ENCODE measurements at places on chromosomes 5 and 9. TPM values are rescaled to one million over a fixed set of nuclear protein-coding genes. Genes with fewer than 3 reads are reported as not detected.

GRCh38 chr5:151155775-151156506 is 1.6 kb downstream of the ANXA6 start:
- DNase-seq = peak; percentile 77

DNA sequence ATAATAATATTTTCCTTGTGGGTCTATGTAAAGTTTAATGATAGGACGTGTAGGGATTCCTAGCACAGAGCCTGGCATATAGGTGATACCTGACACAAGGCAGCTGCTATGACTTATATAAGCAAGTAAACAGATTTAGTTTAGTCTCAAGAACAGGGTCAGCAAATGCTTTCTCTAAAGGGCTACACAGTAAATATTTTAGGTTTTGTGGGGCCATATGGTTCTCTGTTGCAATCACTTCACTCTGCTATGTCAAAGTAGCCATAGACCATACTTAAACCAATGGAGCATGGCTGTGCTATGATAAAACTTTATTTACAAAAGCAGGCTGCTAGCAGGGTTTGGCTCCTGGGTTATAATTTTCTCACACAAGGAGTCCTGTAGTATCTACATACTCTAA is 204.8 kb upstream of the KLF4 start:
- no peak for DNase-seq

- peak; percentile 77 for DNase-seq
Measured at GRCh38 chr5:31361234-31361633, 167.7 kb downstream of the CDH6 start.

DNA sequence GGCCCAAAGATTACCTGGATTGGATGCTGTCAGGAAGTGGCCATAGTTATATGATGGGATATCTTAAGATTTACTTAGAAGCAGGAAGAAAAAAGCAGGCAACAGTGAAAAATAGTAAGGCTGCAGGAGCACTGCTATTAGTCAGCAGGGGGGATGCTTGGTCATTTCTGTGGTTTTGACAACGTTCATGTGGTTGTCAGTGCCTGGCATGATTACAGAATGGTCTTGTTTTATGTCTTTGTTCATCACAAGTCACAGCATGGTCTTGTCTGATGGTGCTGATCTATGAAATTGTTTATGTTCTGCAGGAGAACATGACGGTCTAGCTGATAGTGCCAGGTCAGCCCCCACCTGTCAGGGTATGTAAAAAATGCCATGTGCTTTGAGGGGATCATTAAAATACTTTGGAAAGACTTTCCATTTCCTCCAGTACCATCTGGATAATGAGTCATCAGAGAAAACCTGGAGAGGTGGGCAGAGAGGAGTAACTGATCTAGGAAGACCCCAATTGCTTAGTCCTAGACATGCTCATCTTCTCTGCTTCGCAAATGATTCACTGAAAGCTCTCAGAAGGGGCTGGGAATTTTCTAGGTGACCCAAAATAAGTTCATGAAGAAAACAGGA is 48.5 kb downstream of the PLGRKT start:
- no peak for DNase-seq

- DNase-seq = no peak
Measured at GRCh38 chr9:101027733-101028345, 688 bp upstream of the PLPPR1 start.

PHF24 gene
- total RNA-seq = 1.1 TPM

DNA sequence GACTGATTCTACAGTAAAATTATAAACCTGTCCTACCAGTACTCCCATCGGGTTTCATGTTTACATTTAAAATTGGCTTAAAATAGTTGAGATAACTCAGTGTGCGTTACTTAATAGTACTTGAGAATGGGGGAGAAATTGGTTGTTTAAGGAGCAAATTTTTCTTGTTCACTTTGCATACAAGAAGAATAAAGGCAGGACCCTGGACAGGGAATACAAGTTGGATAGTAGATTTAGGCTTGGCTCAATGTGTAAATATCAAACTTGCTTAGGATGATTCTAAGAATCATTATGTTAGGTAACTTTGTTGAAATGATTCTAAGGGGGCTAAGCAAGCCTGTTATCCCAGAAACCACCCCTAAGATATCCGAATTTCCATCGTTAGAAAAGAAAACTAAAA is 448.4 kb upstream of the TLE4 start:
- no peak for DNase-seq

- no peak for DNase-seq
Measured at GRCh38 chr5:96064877-96065276, 103.2 kb upstream of the ELL2 start.

DNA sequence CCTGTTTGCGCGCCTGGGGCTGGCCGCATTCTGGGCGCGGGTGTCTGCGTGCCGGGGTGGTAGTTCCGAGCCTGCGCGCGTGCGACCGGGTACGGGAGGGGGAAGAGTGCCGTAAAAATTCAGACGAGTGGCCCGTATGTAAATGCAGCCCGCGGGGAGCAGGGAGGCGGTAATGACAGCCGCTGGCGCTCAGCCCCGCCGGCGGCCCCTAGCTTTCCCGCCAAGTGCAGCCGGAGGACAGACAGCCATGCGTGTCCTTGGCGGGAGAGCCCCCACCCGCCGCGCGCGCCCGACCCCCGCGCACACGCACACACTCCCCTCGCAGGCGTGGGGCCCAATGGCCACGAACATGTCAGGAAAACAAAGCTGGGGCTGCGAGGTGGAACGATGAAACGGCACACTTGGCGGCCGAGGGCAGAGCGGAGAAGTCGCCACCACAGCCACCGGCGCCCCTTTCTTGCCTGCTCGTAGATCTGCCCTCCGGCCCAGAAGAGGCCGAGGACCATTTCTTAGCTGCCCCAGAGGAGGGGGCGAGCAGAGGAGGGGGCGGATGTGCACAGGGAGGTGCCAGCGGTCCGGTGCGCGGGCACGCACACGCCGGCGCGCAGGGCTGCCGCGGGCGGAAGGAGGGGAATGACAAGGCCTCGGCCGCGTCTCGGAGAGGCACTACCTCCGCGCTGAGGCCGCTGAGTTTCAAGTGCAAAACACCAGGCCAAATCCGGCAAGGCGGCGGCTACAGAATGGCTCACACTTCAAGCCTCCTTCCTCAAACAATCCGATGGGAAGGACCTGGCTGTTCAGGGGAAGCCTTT is 208.4 kb downstream of the MEF2C start:
- DNase-seq = no peak

DNA sequence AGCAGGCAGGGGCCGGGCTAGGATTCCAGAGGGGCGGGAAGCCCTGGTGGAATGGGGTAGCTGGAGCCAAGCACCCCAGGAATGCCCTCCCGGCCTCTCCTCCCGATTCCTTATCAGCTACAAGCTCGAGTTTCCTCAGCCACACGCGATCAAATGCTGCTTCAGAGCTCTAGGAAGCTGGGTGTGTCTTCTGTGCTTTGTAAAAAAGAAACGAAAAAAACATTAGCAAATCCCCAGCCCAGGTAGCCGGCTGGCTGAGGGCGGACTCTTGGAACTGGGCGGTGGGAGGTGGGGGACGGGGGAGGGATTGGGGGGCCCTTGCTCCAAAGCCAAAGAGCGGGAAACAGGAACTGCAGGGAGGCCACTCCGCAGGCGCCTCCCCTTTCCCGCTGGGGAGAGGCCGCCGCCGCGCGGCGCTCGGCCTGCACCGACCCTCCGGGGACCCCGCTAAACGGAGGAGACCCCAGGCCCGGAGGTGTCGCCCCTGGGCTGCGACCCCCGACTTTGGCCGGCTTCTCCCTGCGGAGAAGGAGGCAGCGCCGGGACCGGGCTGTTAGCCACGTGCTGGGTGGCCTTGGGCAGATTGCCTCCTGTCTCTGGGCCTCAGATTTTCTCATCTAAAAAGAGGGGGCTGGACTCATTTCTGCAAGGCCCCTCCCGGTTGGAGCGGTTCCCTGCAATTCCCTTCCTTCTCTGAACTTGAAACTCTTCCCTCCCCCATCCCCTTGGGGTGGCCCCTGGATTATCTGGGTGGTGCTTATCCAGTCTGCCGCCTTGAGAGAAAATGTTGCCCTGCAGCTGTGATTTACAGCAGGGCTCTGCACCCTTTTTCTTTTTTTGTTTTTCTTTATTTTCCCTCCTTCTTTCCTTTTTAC is 40.9 kb upstream of the FABP6 start:
- peak; percentile 75 for DNase-seq

ENHO gene
- total RNA-seq = 2.5 TPM

TCF7 gene
- total RNA-seq = 0.55 TPM

SPINK1 gene
- 4.6 TPM for total RNA-seq

DNA sequence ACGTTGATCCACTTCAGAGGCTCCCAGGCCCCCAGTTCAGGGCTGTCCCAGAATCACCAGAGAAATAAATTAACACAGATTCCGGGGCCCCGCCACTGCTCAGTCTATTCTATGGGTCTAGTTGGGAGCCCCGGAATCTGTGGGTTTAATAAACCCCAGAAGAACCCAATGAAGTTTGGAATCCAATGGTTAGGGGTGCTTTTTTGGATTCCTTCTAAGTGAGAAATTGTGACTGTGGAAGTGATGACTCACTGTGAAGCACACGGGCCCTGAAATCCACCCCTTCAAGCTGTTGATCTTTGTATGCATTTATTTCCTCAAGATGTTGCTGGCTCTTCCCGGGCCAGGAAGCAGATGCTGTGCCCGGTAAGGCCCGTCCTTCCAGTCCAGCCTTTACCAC is 57.3 kb upstream of the SLC28A3 start:
- no peak for DNase-seq

GRCh38 chr9:127652733-127653132 is 40.7 kb downstream of the STXBP1 start:
- DNase-seq = no peak

DNA sequence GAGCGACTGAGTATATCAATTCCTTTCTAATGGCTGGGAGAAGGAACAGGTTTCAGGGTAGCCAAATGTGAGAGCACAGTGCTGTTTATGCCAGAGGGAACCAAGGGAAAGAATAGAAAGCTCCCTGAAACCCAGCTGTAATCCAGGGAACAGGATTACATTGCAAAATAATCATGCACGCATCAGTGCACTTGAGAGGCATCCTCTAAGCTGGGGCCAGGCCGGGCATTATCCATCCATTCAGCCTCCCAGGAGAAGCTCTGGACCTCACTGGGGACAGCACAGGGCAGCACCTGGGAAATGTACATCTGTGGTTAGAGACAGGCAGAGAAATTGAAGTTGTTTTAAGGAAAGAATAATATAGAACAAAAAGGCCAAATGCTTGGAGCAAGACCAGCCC is 72.7 kb downstream of the MTRR start:
- no peak for DNase-seq

GRCh38 chr5:82164977-82165713 is 113.0 kb downstream of the RPS23 start:
- DNase-seq = no peak

SH2D3C gene
- total RNA-seq = 5.0 TPM

GGTA1 gene
- total RNA-seq = 12.8 TPM

PRSS3 gene
- total RNA-seq = not detected

NIPAL4 gene
- total RNA-seq = 5.1 TPM

GRCh38 chr5:9464478-9464877 is 81.4 kb downstream of the SEMA5A start:
- DNase-seq = no peak

DNA sequence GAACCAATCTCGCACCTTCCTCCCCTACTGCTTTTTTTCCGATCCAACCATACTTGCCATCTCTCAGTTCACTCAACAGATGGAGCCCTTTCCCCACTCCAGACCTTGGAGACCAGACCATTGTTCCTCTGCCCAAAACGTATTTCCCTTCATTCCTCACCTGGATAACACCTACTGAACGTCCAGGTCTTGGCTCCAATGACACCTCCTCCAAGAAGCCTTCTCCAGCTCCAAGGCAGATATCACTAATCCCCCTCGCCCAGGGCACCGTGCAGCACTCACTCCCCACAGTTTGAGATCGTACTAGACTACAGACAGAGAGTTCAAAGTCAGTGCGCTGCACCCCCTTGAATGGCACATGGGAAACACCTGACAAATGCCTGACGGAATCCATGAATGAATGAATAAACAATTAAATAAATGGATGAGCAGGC is 47.1 kb upstream of the AKNA start:
- DNase-seq = no peak

DNA sequence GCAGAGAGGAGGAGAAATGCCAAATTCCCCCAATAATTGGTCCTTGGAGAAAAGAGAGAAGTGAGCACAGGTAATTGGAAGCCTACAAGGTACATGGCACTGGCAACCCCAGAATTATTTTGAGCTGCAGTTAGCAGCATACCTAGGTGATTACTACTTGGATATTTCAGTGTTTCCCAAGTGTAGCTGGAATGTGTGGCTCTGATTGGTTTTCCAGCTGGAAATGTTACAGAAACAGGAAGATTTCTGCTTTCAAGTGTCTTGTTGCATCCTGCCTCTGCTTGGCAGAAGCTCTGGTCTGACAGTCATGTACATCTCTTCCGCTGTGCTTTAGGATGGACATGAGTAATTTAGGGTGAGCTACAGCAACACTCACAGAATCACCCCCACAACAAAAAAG is 262.1 kb downstream of the ENC1 start:
- DNase-seq = no peak

GRCh38 chr9:19937121-19937520 is 148.3 kb upstream of the SLC24A2 start:
- no peak for DNase-seq

DNA sequence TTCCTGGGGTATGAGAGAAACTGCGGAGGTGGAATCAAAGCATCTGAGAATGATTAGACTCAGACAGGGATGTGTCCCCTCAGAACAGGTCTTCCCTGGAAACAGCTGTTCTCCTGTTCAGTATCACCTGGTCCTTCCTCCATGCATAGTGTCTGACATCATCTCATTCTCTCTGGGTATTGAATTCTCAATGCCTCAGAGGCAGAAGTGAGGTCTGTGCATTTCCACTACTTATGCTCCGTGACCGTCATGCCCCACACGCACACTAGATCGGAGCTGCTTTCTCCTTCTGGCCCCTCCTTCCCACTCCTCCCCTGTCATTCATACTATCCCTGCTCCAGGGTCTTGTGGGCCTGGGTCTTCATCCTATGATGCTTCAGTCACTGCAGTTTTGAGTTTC is 61.4 kb upstream of the DAB2IP start:
- no peak for DNase-seq

- no peak for DNase-seq
Measured at GRCh38 chr5:2757563-2758351, 6.3 kb upstream of the IRX2 start.

GRCh38 chr9:80147866-80148265 is 576.1 kb downstream of the TLE4 start:
- DNase-seq = no peak

DNA sequence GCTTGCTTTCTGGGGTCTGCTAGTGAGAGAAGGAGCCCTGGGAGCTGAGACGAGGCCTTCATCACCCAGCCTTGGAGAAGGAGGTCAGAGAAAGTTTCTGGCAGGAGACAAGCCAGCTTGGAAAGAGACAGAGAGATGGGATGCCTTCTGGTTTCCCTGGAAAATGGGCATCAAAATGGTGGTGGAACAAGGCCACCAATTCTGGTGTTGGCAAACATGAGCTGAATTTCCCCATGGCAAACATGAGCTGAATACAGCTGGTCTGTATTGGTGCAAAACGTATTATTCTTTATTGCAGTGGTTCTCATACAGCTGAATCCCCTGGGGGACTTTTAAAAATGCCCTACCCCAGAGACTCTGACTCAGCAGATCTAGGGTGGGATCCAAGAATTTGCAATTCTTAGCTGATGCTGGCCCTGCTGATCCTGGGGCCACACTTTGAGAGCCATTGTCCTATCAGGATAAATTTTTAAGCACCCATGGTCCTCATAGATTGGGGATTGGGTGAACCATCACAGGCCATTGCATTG is 39.1 kb upstream of the S1PR3 start:
- no peak for DNase-seq

SPATA24 gene
- 7.9 TPM for total RNA-seq

- DNase-seq = no peak
Measured at GRCh38 chr5:29992248-29992647, 1201.2 kb upstream of the CDH6 start.

CAPSL gene
- not detected for total RNA-seq

- DNase-seq = no peak
Measured at GRCh38 chr5:14365831-14366430, 215.7 kb upstream of the OTULINL start.

GRCh38 chr9:125744616-125745015 is 2.6 kb upstream of the PBX3 start:
- DNase-seq = no peak
